ENCODE measurements at places on chromosomes 2 and 18.

- DNase-seq: no peak
Observed at GRCh38 chr2:65991381-65992197, 443.3 kb upstream of the MEIS1 start.

- no peak for DNase-seq
Observed at GRCh38 chr2:199433204-199433832, 24.4 kb downstream of the SATB2 start.

DNA sequence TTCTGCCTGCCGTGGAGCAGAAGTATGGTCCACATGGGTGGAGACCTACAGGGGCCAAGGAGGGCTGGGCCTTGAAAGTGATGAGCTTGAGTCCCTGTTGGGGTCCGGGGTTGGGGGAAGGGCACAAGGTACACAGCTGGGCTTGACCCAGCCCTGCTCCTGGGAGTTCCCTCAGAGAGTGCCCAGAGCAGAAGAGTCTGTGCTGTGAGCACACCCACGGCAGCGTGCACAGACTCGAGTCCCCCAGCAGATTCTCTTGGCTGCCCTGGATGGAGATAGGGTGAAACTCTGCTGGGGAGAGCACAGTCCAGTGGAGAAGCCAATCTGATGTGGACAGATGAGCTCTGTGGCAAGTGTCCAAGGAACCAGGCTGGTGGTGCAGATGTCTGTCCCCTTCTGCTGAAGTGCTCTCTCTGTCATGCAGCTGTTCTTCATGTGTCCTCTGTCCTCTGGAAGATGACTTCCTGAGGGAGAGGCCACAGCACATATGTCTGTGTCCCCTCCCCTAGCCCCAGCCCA is 27.5 kb downstream of the INPP4A start:
- DNase-seq: no peak

DNA sequence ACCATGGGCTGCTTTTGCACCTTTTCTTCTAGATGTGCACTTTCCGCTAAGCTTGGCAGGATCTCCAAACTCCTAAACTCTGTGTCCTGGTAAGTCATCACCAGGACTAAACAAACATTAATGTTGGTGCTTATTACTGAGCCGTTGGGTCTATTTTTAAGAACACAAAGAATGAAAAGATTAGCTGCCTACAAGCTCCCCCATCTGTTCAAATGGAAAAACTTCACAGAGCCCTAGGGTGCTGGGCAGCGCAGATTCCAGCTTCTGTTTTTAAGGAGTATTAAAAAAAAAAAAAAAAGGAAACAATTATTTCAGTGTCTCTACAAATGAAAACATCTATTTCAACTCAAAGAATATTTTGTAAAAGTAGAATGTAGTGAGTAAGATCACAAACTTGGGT is 97.8 kb upstream of the AQP4 start:
- no peak for DNase-seq

DNA sequence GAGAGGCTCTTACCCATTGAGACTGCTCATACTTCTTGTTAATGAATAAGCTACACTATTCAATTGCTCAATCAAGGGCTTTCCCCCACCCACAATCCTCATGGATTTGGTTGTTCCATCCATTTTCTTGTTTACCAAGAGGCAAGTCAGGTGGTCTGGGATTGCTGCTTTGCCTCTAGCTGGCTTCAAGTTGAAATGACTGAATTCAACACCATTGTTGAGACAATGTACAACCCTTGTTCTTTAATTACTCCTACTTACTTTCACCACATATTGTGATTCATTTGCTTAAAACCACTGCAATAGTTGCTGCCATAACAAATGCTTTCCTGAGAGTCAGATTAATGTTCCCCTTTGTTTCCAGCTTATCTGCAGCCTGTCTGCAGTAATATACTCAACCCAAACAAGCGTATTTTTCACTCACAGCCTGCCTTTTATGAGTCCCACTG is 532.2 kb downstream of the RIT2 start:
- no peak for DNase-seq

GRCh38 chr2:81282151-81282769 is 977.7 kb upstream of the LRRTM1 start:
- no peak for DNase-seq

- no peak for DNase-seq
Observed at GRCh38 chr2:229273006-229273722, 2.1 kb upstream of the PID1 start.

GRCh38 chr2:177670791-177671535 is 278.4 kb downstream of the AGPS start:
- DNase-seq: no peak

DNA sequence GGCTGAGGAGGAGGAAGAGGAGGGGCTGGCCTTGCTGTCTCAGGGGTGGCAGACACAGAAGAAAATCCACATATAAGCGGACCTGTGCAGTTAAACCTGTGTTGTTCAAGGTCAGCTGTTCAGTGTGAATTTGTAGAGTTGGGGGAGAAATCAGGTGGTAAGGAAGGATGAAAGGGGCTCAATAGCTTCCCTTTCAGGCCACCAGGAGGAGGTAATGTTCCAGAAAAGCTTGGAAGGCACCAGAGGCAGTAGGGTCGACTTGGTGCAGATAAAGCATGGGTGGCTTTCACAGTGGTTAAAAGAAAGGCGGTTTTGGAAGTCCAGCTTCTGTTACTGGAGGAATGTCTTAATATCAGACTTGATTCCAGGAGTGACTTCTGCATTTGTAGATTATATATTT is 167.4 kb downstream of the THSD7B start:
- DNase-seq: no peak

DNA sequence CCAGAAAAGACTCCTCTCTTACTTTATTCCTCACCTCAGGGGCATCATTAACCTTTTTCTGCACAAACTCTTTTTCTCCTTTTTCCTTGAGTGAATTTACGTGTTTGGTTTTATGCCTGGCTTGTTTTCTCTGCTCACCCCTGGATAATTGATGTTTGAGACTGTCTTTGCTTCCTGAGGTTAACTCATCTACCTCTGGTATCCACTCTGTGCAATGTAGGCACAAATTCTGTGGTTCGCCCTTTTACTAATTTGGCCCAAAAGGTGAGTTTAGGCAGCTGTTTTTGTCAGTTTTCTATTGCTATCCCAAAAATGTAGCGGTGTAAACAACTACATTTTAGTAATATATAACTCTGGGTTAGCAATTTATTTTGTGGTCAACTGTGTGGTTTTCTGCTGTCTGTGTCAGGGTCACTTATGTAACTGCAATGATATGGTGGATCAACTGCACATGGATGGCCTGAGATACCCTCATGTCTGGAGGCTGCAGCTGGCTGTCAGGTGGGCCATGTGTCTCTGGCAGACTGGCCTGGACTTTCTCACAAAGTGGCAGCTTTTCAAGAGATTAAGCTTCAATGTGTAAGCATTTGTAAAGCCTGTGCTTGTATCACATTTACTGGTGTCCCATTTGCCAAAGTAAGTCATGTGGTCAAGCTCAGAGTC is 329.7 kb downstream of the FSIP2 start:
- no peak for DNase-seq

GRCh38 chr2:219183151-219183772 is 5.2 kb downstream of the RETREG2 start:
- no peak for DNase-seq

DNA sequence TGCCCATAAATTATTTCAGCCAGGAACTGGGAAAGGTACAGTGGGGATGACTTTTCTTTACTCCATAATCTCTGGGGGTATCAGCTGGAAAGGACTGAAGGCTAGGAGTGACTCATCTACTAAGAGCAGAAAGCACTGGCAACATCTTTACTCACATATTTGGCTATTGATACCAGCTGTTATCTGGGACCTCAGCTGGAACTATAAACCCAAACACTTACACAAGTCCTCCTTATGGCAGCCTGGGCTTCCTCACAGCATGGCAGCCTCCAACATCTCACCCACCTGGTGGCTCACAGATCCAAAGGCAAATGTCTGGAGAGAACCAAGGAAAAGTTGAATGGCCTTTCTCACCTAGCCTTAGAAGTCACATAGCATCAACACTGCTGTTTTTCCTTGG is 379.0 kb upstream of the RND3 start:
- no peak for DNase-seq

DNA sequence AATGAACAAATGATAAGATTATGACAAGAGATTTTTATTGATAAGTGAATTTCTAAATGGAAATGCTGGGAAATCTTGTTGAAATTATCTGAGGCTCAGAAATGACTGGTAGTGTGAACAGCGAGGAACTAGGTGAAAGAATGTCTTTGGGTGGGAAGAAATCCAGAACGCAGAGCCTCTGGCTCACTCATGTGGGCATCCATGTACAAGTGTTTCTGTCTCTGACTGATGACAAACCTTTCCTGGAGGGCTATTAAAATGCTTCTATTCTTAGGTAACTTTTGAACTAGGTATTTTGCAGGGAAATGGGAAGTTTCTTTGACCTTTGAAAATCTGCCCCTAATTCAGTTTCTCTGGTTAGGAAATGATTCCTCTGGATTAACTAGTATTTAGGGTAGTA is 598.6 kb downstream of the SLC4A3 start:
- DNase-seq: no peak

GRCh38 chr2:204468746-204469429 is 76.4 kb upstream of the PARD3B start:
- DNase-seq: no peak

Data from activated CD8-positive, alpha-beta memory T cell treated with anti-CD3 and anti-CD28 coated beads, Interleukin-2, amount 50 U/mL, for 48 hours (primary cell).